CD4-positive, alpha-beta T cell treated with Interleukin-2 at 100 ng/mL for 4 hours (primary cell): ENCODE measurements at places on chromosomes 4 and X.

- DNase-seq: no peak
Measured at GRCh38 chr4:3011456-3012220, 48.3 kb downstream of the GRK4 start.

GRCh38 chr4:65599340-65599739 is 70.9 kb downstream of the EPHA5 start:
- DNase-seq: no peak

GRCh38 chr4:1987296-1987695 is 21.5 kb downstream of the NELFA start:
- DNase-seq: no peak

DNA sequence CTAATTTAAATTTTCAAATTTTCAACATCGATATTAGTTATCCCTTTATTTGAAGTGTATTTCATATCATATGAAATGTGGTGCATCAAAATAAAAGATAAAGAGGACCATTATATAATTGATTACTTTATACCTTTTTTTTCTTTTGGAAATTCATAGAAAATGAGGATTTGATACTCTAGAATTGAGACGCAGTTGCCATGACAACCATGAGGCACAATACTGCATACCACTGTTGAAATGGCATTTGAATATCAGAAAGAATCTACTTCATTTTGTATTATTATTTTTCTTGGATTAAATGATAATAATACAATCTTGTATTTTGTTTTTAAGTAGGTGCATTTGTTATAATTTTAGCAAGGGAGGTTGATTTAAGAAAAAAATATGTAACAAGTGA is 323.1 kb downstream of the PCDH18 start:
- DNase-seq: no peak

DNA sequence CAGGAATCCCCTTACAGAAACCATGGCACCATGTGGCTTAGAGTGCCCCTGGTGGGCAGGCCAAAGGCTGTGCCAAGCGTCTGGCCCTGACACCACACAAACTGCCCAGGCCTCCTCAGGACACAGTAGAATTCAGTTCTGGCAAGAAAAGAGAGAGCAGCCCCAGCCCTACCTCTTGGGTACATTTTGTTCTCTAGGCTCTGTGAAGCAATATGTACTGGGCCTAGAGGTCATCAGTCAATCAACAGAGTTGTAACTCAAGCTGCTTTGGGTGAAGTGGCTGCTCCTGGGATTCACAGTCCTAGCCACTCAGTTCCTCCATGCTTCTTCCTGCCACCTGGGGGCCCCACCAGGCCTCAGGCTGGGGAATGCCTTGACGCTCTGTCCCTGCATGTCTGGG is 158.1 kb upstream of the MAMLD1 start:
- DNase-seq: no peak

DNA sequence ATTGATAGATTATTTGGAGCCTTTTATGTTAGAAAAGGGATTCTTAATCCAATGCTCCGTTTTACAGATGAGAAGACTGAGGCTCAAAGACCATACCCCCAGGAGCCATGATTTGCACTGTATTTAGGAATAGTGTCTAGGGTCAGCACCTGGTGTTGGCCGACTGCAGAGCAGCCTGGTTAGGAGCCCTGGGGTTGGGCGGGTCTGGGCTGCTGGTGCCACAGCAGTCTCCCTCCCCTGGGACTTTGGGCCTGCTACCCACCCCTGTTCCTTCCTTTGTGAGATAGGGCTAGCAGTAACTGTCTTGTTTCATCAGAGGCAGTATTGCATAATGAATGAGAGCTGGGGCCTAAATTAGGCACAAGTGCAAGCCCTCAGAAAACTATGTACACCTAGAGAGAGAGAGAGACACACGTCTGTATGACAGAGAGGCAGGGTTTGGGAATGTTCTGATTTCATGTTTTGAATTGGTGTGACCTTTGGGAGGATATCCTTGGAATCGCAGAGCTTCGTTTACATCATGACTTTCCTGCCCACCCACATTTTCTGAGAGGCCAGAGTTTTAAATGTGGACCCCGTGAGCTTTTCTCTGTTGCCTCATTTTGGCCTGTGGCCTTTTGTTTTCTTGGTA is 111.7 kb downstream of the PTTG2 start:
- DNase-seq: no peak

DNA sequence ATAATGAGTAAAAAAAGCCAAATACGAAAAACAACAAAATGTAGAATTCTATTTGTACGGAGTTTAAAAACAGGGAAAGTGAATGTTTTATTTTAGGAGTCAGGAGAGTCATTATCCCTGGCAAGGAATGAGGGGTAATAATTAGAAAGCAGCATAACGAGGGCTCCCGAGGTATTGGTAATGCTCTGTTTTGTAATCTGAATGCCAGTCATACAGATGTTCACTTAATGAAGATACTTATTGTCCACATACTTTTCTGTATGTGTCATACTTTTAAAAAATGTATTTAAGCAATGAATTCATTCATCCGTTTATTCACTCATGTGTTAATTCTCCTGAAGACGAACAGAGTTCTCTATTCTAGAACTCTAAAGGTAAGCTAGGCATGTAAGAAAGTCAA is 87.8 kb upstream of the BMP2K start:
- no peak for DNase-seq

- DNase-seq: no peak
Measured at GRCh38 chrX:78452356-78452755, 124.9 kb upstream of the CYSLTR1 start.

GRCh38 chr4:24428850-24429249 is 155.5 kb downstream of the DHX15 start:
- no peak for DNase-seq

DNA sequence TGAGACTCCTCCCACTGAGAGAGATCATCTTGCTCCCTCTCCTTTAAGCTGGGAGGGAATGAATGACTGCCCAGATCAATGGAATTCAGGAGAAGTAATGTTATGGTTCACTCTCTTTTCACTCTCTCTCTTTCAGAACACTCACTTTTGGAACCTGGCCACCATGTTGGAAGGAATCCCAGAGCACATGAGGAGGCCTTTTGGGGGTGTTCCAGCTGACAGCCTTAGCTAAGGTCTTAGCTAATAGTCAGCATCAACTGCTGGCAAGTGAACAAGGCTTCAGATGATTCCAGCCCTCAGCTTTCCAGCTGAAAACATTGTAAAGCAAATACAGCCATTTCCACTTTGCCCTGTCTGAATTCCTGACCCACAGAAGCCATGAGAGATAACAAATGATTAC is 124.0 kb upstream of the CLNK start:
- no peak for DNase-seq

DNA sequence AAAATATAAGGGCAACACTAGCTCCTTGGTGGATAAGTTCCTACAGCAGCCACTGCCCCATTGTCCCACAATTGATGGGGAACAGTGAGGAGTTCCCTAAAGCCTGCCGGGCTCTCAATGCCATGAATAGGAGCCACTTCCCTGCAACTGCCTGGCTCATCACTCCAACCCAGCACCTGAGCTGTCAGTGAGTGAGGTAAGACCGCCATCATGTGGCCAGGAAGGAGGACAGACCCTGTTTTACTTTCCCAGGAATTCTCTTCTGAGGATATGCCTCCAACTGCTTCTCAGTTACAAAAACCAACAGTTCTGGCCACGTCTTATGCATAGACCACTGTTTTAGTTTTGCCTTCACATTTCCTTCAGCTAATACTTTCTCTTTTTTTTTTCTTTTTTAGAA is 45.5 kb downstream of the SRPX start:
- DNase-seq: no peak

- no peak for DNase-seq
Measured at GRCh38 chr4:2650276-2650675, 105.9 kb downstream of the TNIP2 start.

GRCh38 chr4:94931626-94932025 is 173.9 kb downstream of the BMPR1B start:
- no peak for DNase-seq

GRCh38 chr4:144288011-144288903 is 147.7 kb upstream of the GYPA start:
- no peak for DNase-seq

DNA sequence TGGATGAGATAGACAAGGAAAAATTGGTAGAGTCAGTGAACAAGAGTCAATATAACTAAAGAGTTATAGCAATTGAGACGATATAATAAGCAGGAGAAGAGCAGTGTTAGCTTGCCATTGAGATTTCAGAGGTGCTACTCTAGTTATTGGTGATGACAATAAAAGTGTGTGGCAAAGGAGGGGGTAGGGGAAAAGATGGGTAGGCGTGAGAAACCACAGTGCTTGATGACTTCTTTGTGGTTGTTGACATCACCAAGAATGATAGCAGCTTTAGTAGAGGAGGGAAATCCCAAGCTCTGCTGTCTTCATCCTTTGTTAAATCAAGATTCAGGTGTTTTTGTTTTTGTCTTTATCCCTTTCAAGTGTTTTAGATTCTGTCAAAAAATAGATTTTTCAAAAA is 179.9 kb upstream of the PPP3CA start:
- peak; percentile 76 for DNase-seq

DNA sequence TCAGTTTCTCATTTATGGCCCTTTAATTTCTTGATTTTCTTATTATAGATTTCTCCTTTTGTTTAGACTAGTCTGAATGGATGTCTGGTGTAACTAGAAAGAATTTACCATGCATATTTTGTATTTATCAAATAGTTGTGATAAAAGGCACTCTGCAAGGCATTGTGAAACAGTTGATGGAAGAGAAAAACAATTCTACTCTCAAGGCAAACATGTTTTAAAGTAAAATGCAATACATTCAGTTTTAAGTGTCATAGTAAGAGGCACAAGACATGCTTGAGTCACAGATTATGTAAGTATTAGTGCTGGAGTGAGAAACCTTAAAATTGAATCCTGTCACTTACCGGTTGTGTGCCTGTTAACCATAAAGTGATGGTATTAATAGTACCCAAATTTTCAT is 283.3 kb upstream of the DKK2 start:
- no peak for DNase-seq

GRCh38 chr4:151718984-151719955 is 41.5 kb downstream of the GATB start:
- DNase-seq: no peak

- no peak for DNase-seq
Measured at GRCh38 chrX:150213481-150214030, 149.6 kb upstream of the MAMLD1 start.

- DNase-seq: no peak
Measured at GRCh38 chr4:23130845-23131244, 438.1 kb downstream of the GBA3 start.

DNA sequence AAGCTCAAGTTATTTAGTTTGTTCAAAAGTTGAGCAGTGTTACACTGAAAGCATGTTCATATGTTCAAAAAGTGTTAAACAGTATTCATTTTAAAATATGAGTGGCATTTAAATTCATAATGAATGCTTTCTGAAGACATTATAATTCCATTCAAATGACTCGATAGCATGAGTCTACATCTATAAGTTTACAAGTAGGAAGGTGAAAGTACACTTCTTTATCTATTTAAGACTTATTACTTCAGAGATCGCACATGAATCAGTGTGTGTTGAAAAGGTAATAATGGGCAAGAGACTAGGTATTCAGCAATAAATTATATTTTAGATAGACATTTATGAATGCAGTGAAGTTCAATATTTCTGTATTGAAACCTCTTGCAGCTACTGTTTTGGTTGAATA is 456.1 kb downstream of the GRXCR1 start:
- DNase-seq: no peak
